ENCODE measurements at places on chromosomes 2 and 18.
A peak's percentile ranks its signal among the peaks of the same experiment; 100 is the strongest.

GRCh38 chr18:63888470-63889190 lies 1.1 kb downstream of the SERPINB2 start:
- DNase-seq, result no peak

GRCh38 chr18:22924589-22924988 lies 8.5 kb upstream of the RBBP8 start:
- DNase-seq, result no peak

- no peak for DNase-seq
These were observed 193.5 kb downstream of the PPP1R1C start for GRCh38 chr2:182179176-182179575.

DNA sequence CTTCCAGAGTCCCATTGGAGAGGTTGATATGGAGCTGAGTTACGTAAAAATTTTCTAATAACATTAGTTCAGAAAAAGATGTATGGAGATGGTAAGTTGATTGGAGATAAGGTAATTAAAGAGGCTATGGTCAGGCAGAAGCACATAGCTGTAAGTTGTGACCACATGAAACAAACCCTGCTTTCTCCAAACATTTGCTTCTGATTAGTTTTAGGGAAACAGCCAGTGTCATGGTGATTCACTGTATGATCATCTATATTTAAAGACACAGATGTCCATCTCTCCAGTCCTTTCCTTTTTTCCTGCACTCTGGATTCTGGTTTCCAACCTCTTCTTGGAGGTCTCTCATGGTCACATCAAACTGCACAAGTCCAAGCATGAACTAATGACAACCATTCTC lies 1550.8 kb upstream of the PIK3C3 start:
- no peak for DNase-seq

- DNase-seq, result peak; percentile 3
These were observed 483.0 kb upstream of the FSIP2 start for GRCh38 chr2:185255566-185255965.

- no peak for DNase-seq
These were observed 405.9 kb downstream of the XIRP2 start for GRCh38 chr2:167293943-167294775.

GRCh38 chr2:72191441-72191840 lies 43.8 kb upstream of the CYP26B1 start:
- no peak for DNase-seq

DNA sequence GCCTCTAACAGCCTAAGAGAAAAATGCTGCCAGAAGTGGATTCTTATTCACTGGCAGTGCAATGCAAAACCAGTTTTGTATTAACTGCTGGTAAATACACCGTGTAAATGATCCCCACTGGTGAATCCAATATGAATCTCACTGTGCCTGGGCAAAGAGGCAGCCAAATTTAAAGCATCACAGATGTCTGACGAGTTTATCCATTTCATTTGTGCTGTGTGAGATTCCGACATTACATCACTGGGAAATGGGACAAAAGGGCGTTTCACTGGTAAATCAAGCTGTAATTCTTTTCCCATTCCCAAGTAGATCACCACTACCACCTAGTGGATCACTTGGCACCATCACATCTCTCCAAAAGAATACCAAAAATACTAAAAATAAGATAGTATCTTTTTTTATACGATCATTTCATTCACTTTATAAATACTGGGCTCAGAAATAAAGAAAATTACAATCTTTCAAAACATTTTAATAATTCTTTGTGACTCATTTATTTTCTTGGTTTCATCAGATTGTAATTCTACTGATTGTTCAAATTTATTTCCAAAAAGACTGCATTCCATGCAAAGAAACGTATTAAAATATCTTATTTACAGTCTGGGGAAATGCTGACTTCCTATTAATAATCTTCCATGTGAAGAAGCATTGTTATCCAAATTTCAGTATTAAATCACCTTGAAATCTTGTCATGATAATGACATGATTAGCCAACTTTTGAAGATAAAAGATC lies 125.6 kb downstream of the GRB14 start:
- peak; percentile 26 for DNase-seq

- DNase-seq, result no peak
These were observed 54.2 kb downstream of the NCAPH start for GRCh38 chr2:96389736-96390135.

GRCh38 chr2:74149247-74149525 lies 1.5 kb upstream of the BOLA3 start:
- no peak for DNase-seq

DNA sequence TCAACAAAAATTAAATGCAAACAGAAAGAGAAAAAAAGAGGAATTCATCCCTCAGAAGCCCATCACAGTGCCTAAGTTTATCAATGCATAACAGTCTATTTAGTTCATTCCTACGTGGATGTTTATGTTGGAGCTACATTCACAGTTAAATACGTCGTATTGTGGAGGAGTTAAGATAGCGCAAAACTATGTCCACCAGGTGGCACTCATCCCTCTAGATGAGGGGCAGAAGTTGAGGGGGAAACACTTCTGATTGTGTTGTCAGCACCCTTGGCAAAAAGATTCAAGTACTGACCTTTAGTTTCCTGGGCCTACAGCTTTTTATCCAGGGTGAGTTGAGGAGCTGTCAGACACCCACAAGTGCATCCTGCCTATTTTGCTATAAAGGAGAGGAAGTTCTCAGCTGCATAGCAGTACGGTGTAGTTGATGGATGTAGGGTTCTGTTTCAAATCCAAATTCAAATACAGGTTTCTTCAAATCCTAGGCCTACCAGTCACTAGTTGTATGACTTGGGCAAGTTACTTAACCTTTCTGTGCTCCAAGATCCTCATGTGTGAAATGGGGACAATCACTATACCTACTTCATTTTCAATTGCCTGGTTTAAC lies 26.8 kb upstream of the MYO1B start:
- no peak for DNase-seq

DNA sequence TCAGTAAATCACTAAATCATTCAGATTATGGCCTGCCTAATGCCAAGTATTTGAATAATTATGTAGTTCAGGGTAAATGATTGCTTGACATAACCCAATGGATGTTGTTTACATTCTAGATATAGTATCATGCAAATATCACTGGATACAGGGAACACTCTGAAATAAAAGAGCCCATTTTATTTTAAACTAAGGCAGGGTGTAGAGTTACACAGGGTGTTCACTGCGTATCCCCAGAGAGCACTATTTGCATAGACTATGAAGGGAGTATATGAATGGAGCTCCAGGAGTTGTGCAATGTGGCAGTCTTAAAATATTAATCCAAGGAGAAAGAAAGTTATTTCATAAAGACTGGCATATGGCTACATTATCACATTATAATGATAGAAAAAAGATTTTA lies 701.1 kb upstream of the KLHL29 start:
- DNase-seq, result no peak

Data from HS-27A (cell line).